ENCODE measurements at places on chromosomes 2 and 18.
A peak's percentile ranks its signal among the peaks of the same experiment; 100 is the strongest.

GRCh38 chr2:226427538-226428307 lies 371.9 kb downstream of the IRS1 start:
- DNase-seq: peak; percentile 80

- no peak for DNase-seq
These were observed 5.1 kb downstream of the ADRA2B start for GRCh38 chr2:96111257-96111640.

DNA sequence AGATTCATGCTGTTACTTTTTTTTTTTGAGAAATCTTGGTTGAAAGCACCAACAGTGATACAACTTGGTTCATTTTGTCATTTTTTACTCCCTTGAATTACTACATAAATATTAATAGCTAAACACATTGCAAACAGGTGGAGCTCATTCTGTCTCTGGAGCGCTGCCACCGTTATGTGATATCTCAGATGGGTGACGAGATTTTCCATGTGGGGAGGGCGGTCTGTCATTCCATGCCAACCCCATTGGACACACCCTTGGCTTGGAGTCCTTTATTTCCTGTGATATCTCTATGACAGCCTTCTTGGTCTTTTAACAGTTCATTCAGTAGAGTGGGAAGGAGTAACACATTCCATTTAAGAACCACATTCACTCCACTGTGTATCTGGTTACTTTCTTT lies 794.8 kb downstream of the SATB2 start:
- no peak for DNase-seq

GRCh38 chr18:41043876-41044275 lies 911.2 kb upstream of the PIK3C3 start:
- DNase-seq: no peak

- DNase-seq: peak; percentile 85
These were observed 42.1 kb downstream of the NIFK start for GRCh38 chr2:121694398-121695170.

- DNase-seq: no peak
These were observed 88.9 kb upstream of the THOC1 start for GRCh38 chr18:356778-357177.

- no peak for DNase-seq
These were observed 207.5 kb upstream of the FBXO11 start for GRCh38 chr2:48113767-48114166.

- DNase-seq: no peak
These were observed 143.4 kb upstream of the MYO3B start for GRCh38 chr2:170034596-170034995.

DNA sequence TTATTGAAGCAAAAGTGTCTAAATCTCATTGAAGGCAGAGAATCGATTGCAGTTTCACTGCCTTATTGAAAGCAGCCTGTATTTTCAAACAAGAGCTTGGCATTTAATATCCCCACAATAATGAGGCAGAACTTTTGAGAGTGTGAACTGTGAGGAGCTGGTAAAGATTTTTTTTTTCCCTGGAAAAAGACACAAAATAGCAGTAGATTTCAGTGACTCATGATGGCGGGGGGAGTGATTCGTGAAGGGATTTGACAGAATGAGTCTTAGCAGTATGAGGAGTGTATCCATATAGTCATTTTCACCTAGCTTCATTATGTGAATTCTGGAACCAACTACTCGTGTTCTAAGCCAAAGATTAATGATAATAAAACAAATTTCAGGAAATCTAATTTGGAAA lies 242.9 kb downstream of the ARL6IP6 start:
- DNase-seq: no peak

Measured in astrocyte of the cerebellum (primary cell).